ENCODE measurements at places on chromosomes 1 and 21. TPM values are rescaled to one million over a fixed set of nuclear protein-coding genes. Genes with fewer than 3 reads are reported as not detected.

DNA sequence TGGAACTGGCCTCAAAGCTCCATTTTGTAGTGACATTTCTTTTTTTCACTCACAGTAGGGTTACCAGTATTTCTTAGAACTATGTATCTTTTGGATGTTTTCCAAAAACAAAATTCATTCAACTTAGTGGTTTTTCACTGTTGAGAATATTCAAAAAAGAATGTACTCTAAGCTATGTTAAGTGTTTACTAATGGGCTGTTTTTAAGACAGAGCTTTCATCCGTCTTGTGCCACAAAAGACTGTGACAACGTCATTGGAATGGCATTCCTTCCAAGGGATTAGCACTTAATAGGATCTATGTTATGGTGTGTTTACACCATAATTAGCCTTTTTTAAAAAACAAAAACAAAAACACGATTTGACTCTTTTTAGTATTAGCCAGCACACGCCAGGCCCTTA is 66.8 kb downstream of the TTC3 start:
- no peak for DNase-seq

Gene FCRL2
- not detected for polyA plus RNA-seq

Gene IVL
- polyA plus RNA-seq = not detected

- DNase-seq = no peak
Measured at GRCh38 chr1:906600-907420, 16.9 kb upstream of the SAMD11 start.

DNA sequence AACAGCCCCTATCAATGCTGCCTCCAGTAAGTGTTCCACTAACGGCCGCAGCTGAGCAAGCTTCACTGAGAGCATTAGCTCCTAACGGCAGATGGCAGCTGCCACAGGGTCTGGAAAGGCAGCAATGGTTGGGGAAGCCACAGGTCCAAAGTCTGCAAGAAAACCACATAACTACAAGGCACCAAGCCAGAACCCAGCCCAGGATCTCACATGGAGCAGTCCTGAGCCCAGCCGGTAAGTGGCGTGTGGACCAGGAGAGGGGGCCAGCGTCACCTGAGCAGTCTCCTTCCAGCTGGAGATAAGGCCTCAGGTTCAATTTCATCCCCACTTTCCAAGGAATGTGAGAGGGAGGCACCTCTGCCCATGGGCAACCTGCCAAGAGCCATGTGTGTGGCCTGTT is 13.2 kb downstream of the SYT2 start:
- no peak for DNase-seq

DNA sequence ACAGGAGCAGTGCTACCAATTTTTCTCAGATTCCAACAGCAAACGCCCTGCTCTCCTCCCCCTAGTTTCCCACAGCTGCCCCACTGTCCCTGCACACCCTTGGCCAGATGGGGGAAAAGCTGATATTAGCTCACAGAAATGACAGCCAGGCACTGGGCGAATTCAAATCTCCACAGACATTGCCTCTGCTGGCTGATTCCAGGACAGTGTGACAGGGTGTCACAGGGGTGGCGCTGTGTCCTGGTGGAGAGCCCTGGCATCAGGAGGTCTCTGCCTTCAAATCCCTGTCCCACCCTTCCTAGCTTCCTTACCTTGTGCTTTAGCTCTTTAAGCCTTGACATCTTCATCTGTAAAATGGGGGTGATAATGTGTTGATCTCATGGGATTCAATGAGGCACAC is 10.4 kb downstream of the OLIG1 start:
- DNase-seq = no peak

- peak; percentile 92 for DNase-seq
Measured at GRCh38 chr1:160681066-160681890, 30.3 kb downstream of the CD48 start.

- DNase-seq = no peak
Measured at GRCh38 chr1:86430376-86430775, 6.4 kb downstream of the CLCA2 start.

Gene NECTIN4
- polyA plus RNA-seq = 0.71 TPM

GRCh38 chr1:30834253-30834652 is 74.3 kb downstream of the SDC3 start:
- DNase-seq = no peak

Gene ADCY10
- 0.02 TPM for polyA plus RNA-seq

GRCh38 chr1:13824626-13825025 is 124.6 kb downstream of the PRDM2 start:
- no peak for DNase-seq

GRCh38 chr21:39012326-39013230 is 170.7 kb downstream of the PSMG1 start:
- no peak for DNase-seq

GRCh38 chr1:10625554-10625953 is 150.8 kb downstream of the PEX14 start:
- DNase-seq = no peak

DNA sequence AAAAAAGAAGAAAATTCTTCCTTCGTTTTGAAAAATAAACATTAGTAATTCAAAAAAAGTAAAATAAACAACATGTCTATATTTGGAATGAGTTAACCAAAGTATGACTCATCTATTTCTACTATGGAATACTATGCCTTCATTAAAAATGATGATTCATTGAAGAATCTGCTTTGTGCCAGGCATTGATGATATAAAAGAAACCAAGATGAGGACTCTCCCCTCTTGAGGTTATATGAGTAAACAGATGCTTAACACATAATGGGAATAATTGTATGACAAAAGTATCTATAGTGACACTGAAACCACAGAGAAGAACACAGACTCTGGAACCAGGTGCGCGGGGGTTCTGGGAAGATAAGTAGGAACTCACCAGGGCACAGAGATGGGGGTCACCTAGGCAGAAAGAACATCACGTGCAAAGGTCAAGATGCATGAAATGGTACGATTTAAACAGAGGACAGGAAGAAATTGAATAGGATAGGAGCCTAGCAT is 18.8 kb downstream of the ELF3 start:
- no peak for DNase-seq

- no peak for DNase-seq
Measured at GRCh38 chr21:29843804-29844203, 96.0 kb downstream of the GRIK1 start.

DNA sequence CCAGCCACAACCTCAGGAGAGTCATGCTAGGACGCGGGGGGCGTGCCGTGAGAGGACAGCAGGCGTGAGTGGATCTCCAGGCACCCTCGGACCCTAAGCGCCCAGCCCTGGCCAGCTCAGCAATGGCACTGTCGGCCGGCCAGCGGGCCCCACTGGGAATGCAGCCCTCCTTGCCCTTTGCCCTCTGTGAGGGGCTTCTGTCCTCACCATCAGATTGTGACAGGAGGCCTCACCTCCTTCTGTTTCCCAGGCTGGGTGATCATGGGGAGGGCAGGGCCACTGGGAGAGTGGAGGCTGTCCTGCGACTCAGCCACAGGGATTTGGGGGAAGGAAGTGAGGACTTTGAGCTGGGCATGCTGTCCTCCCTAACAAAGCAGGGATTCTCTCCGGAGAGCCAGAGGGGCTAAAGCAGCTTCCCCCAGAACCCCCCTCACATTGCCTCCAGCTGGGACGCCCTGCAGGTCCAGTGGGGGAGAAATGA is 6.6 kb upstream of the LRRC3 start:
- DNase-seq = no peak

DNA sequence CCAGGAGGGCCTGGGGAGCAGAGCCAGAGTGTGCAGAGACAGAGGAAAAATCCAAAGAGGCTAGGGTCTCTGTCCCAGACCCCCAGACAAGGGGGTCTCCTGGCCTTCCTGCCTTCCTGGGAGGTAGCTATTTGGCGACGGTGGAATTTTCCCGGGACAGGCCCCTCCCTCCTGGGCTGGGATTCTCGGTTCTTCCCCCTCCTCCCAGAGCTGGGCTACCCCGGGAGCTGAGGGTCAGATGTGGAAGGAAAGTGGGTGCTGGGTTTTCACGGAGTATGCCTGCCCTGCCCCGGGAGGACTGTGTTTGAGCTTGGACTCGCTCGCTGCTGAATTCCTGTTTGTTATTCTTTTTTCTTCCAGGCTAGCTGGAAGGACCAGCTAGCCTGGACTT is 759 bp downstream of the AMPD2 start:
- no peak for DNase-seq

Gene SPRR5
- polyA plus RNA-seq = not detected

DNA sequence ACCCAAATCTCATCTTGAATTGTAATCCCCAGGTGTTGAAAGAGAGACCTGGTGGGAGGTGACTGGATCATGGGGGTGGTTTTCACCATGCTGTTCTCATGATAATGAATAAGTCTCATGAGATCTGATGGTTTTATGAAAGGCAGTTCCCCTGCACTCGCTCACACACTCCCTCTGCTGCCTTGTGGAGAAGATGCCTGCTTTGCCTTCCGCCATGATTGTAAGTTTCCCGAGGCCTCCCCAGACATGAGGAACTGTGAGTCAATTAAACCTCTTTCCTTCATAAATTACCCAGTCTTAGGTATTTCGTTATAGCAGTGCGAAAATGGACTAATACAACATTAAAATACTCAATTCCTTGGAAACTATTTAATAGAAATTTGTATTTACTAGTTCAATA is 99.2 kb downstream of the PROX1 start:
- no peak for DNase-seq

DNA sequence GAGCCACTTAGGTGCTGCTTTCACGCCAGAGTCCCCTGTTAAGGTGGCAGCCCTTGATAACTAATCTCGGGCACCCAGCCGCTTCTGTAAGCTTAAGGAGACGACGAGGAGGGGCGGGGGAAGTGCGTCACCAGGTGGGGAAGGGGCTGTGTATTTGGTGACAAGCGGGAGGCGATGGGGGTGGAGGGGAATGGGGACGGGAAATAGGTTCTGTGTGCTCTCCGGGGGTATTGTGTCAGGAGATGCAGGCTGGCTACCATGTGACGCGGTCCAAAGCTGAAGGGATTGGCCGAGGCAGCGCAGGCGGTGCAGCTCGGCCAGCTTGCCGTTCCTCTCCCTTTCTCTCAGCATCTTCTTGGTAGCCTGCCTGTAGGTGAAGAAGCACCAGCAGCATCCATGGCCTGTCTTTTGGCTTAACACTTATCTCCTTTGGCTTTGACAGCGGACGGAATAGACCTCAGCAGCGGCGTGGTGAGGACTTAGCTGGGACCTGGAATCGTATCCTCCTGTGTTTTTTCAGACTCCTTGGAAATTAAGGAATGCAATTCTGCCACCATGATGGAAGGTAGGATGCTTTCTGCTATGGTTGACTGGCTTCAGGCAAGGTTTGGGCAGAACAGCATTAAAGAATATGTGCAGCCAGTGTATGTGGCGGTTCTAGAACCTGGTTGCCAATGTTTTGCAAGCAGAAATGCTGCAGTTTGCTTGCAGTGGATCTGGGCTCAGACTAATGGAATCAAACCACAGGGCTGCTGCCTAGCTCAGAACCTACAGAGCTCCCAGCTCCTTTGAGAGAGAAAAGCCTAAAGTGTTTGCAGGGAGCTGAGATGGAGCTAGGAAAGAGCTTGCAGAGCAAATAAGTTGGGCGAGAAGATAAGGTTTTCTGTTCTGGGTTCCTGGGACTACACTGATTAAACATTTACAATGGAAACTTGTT is at the start of gene SGIP1:
Gene SGIP1 (plus strand): TSS at position 350 of the 937 bp plus-strand sequence. CDS start 206 bp downstream, at position 556.
- DNase-seq = no peak

- no peak for DNase-seq
Measured at GRCh38 chr21:34110594-34111202, 37.3 kb downstream of the MRPS6 start.

Gene EPHA8
- polyA plus RNA-seq = 8.4 TPM

Gene RAVER2
- 6.2 TPM for polyA plus RNA-seq

DNA sequence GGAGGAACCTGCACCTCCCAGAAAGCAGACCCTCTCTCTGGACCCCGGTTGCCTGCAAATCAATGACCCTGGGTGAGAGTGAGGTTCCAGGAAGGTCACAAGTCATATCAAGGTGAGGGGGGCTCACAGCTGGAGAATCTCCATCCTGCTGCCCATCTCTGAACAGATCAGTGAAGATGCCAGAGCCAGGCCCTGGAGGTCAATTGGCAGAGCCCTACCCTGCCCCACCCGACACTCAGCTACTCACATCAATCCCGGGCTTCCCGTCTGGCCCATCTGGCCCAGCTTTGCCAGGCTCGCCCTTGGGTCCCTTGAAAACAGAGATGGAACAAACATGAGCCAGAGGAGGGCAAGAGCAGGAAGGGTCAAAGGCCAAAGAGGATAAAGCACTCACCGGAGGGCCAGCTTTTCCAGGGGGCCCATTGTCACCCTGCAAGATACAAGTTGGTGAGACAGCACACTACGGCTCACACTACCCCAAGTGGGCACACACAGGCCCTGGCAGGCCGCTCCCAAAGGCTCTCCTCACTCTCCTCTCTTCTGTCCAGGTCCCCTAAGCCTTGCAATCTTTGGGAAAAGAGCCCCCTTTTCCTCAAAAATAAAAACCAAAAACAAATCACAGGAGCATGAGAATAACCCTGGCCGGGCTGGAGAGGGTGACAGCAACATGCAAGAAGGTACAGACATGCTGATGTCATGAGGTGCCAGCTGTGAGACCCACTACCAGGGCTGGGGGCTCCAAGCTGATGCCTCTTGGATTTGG is 2.9 kb downstream of the COL9A2 start:
- DNase-seq = no peak

Gene KCNT2
- 2.3 TPM for polyA plus RNA-seq

DNA sequence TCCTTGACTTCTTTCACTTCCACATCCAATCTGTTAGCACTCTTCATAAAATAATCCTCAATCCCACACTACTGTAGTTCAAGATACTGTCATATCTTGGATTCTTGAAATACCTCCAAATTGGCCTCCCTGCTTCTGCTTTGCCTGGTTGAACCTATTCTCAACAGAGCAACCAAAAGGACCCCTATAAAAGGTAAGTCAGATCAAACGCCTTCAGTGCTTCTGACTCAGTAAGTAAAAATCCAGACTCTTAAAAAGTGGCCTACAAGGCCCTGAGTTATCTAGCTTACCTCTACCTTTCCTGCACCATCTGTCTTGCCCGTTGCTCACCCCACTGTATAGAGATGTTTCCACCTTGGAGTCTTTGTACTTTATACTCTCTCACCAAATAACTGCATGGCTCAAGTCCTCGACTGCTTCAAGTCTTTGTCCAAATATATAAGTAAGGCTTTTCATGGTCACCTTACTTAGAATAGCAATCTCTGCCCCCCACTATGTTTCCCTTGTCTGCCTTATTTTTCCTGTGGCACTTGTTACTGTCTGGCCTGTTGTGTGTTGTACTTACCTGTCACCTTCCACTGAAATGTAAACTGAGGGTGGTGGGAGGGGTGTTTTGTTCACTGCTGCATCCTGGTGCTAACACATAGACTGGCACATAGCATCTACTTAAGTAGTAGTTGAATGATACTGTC is 5.1 kb upstream of the PIGV start:
- DNase-seq = no peak

Gene F13B
- not detected for polyA plus RNA-seq

DNA sequence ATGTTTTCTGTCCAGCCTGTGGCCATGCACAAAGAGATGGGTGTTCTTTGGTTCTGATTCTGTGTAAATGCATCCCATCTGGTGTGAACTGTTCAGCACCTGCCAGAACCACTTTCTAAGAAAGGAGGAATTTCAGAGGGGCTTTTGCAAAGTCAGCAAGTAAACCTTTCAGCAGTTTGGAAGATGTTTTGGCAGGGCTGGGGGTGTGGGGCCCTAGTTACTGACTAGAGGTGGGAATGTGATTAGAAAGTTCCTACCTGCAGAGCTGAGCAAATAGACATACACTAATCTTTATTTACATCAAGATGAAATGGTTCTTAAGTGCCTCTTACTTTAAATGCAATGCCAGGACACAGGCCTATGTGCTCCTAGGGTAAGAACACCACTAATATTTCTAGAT is 378.1 kb upstream of the USP24 start:
- DNase-seq = no peak

GRCh38 chr1:96723936-96724335 is 2.4 kb downstream of the PTBP2 start:
- no peak for DNase-seq

Gene PODN
- polyA plus RNA-seq = 0.17 TPM

- DNase-seq = no peak
Measured at GRCh38 chr1:59238333-59238934, 58.5 kb upstream of the FGGY start.

All from H1 (cell line).